Neural crest cell (in vitro differentiated cells): ENCODE measurements at places on chromosomes 4 and X. TPM values are rescaled to one million over a fixed set of nuclear protein-coding genes. Genes with fewer than 3 reads are reported as not detected.
A peak's percentile ranks its signal among the peaks of the same experiment; 100 is the strongest.

GRCh38 chrX:17375637-17376430 is 834 bp downstream of the NHS start:
- peaks cover 85% of the 10 kb centered on the region for H3K27me3 ChIP-seq
- DNase-seq, result peak; percentile 44
- peak overlapping the region; percentile 86 for H3K4me3 ChIP-seq
- peaks cover 8% of the 10 kb centered on the region for H3K36me3 ChIP-seq
- H3K27ac ChIP-seq, result no peak overlapping the region
- H3K4me1 ChIP-seq, result peaks cover 22% of the 10 kb centered on the region

Gene GLRA2
- 0.73 and 1.3 TPM in 2 replicates for total RNA-seq

Gene ANOS1
- 18.1 and 18.8 TPM in 2 replicates for total RNA-seq

DNA sequence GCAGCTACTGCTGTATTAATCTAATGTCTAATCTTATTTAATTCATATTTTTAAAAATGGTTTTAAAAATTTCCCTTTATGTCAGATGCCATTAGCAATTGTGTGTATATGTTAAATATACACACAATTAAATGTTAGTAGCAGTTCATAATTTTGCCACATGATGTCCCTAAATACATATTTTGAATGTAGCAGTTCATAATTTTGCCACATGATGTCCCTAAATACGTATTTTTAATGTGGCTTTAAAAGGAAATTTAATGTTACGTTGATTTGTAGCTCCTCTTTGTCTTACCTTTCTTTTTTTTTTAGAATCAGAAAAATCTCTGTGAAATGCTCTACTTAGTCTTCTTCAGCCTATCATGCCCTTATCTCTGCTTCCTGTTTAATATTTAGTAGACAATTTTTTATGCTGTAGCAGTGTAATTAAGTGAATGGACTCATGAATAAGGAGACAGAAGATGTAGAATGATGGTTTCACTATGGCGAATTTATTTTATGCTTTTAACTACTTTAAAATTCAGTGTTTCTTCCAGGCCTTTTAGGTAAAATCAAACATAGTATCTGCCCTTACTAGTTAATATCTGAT is 26.1 kb downstream of the RBM46 start:
- no peaks in the 10 kb centered on the region for H3K27me3 ChIP-seq
- H3K36me3 ChIP-seq, result no peaks in the 10 kb centered on the region
- DNase-seq, result no peak
- H3K4me1 ChIP-seq, result no peaks in the 10 kb centered on the region
- no peak overlapping the region for H3K4me3 ChIP-seq

Gene DMP1
- total RNA-seq, result not detected in 2 replicates

GRCh38 chr4:2794486-2795299 is 1.8 kb downstream of the SH3BP2 start:
- H3K27me3 ChIP-seq, result peaks cover 18% of the 10 kb centered on the region
- H3K36me3 ChIP-seq, result no peaks in the 10 kb centered on the region
- no peak overlapping the region for H3K27ac ChIP-seq
- no peak for DNase-seq

- DNase-seq, result no peak
- H3K36me3 ChIP-seq, result no peaks in the 10 kb centered on the region
- H3K27ac ChIP-seq, result no peak overlapping the region
- no peak overlapping the region for H3K4me3 ChIP-seq
- H3K27me3 ChIP-seq, result peaks cover 2% of the 10 kb centered on the region
Measured at GRCh38 chrX:30593440-30594200, 16.1 kb upstream of the TASL start.

Gene NLGN4X
- total RNA-seq, result 57.4 and 57.8 TPM in 2 replicates

Gene FOXR2
- total RNA-seq, result not detected in 2 replicates

Gene UGT2B11
- not detected in 2 replicates for total RNA-seq

DNA sequence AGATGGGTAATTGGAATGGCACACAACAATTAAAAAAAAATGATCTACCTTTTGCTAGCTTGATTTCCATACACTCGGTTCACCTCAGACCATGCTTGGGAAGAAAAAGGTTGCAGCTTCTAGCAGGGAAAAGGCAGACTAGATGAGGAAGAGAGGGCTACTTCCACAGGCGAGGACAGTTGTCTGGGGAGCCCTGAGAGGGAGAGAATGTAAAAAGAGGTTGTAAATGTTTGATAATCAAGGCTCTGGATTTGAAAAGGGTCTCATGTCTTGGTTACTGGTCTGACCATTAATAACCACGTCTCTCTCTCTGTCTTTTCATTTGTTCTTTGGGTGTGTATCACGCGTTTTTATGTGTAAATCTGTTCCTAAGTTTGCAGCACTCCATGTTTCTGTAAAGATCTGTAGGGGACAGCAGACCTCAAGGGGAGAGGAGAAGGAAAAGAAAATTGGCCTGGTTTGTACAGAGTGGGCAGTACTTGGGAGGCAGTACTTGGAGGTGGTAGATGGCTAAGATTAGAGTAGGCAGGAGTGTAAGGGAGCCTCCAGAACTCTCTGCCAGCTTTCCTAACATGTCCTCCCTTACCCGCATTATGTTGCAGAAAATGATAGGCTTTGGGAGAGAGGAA is 750 bp downstream of the ARMCX5 start:
- peak overlapping the region; percentile 96 for H3K4me3 ChIP-seq
- peaks cover 27% of the 10 kb centered on the region for H3K36me3 ChIP-seq
- DNase-seq, result no peak
- H3K4me1 ChIP-seq, result peaks cover 31% of the 10 kb centered on the region

Gene RHOXF2B
- total RNA-seq, result not detected in 2 replicates

Gene TBC1D19
- total RNA-seq, result 9.2 and 11.7 TPM in 2 replicates

Gene CHRDL1
- total RNA-seq, result 14.3 and 15.7 TPM in 2 replicates

Gene CXCL5
- 0.28 and 0.45 TPM in 2 replicates for total RNA-seq

GRCh38 chrX:74419864-74420195 is 1.5 kb upstream of the SLC16A2 start:
- H3K27ac ChIP-seq, result peak overlapping the region; percentile 43
- H3K36me3 ChIP-seq, result no peaks in the 10 kb centered on the region
- DNase-seq, result no peak
- peak overlapping the region; percentile 93 for H3K4me3 ChIP-seq
- H3K27me3 ChIP-seq, result peaks cover 2% of the 10 kb centered on the region

Gene EDNRA
- 5.8 and 6.9 TPM in 2 replicates for total RNA-seq

Gene VGLL1
- not detected in 2 replicates for total RNA-seq

DNA sequence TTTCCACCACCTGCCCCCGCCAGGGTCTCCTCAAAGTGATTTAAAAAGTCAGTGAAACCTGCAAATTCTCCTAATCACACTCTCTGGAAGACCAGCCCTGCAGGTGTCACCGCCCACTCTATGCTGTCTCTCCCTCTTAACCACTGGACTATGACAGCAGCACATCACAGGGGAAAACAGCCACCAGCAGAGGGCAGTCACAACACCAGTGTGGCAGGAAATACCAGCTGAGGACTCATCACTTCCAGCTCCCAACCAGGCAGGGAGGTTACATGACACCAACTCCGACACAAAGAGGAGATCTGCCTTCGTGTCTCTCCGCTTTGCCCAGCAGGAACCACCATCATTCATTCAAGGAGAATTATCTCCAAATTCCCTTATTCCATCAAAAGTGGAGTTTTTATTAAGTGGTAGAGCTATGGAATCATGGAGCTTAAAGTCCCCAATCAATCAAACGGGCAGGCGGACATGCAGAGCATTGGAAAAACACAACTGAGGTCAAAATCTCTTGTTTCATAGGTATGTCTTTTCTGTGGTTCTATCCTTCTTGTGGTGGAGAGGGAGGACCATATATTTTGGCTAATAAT is 91.3 kb downstream of the NSUN7 start:
- peaks cover 31% of the 10 kb centered on the region for H3K4me1 ChIP-seq
- H3K27me3 ChIP-seq, result no peaks in the 10 kb centered on the region
- H3K4me3 ChIP-seq, result no peak overlapping the region
- H3K36me3 ChIP-seq, result no peaks in the 10 kb centered on the region

DNA sequence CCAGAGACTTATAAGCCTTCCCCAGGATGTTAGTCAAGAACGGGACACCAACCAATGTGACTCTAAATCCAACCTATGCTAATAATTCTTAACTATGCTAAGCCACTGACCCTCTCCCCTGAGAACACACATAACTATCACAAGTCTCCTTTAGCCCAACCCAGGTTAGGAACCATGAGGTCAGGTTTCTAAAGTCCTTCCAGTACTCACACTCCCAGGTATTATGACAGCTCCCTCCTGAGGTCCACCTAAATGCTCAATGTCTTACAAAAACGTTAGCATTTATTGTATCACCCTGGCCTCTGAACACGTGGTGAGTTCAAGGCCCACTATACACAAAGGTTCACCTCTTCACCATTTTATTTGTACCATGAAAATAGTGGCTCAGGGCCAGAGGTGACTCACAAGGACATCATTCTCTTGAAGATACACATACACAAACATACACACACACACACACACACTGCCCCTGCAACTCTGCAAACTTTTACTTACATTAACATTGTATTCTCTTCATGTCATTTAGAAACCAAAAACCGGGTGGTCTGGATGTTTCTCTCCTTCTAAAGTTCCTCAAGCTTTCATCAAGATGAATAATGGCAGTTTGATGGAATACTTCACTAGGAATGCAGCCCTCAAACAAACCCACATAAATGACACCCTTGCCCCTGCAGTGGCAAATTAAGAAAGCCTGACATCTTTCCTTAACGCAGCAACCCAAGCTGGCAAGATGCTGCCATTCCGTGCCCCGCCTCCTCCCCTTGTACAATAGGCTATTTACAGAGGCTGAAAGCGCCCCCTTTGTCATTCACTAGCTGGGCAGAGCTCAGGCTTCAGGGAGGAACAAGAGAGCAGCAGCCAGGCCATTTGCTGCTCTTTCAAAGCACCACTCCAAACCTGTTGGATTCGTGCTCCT is 17.7 kb downstream of the ACSL1 start:
- no peak overlapping the region for H3K4me3 ChIP-seq
- peaks cover 35% of the 10 kb centered on the region for H3K4me1 ChIP-seq
- H3K27ac ChIP-seq, result no peak overlapping the region
- peak; percentile 56 for DNase-seq
- H3K27me3 ChIP-seq, result peaks cover 10% of the 10 kb centered on the region
- no peaks in the 10 kb centered on the region for H3K36me3 ChIP-seq

DNA sequence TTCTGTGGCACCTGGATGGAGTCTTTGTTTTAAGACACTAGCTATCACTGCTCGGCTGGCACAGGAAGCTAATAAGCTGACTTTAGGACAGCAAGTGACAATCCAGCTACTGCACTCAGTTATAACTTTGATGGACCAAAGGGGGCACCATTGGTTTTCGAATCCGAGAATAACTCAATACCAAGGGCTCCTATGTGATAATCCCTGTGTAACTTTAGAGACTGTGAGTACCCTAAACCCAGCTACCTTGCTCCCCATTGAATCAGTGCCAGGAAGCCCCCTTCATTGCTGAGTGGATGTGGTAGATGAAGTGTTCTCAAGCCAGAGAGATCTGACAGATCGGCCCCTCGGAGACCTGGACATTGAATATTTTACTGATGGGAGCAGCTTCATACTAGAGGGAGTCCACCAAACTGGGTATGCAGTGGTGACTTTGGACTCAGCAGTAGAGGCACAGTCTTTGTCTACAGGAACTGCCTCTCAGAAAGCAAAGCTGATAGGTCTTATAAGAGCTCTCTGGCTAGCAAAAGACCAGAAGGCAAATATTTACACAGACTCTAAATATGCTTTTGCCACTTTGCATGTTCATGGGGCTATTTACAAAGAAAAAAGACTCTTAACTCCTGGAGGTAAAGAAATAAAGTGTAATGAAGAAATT is 35.5 kb upstream of the UGT2B7 start:
- peaks cover 38% of the 10 kb centered on the region for H3K4me1 ChIP-seq
- H3K27ac ChIP-seq, result no peak overlapping the region
